Smooth muscle cell of the brain vasculature (primary cell): ENCODE measurements at places on chromosomes 5 and 9.

DNA sequence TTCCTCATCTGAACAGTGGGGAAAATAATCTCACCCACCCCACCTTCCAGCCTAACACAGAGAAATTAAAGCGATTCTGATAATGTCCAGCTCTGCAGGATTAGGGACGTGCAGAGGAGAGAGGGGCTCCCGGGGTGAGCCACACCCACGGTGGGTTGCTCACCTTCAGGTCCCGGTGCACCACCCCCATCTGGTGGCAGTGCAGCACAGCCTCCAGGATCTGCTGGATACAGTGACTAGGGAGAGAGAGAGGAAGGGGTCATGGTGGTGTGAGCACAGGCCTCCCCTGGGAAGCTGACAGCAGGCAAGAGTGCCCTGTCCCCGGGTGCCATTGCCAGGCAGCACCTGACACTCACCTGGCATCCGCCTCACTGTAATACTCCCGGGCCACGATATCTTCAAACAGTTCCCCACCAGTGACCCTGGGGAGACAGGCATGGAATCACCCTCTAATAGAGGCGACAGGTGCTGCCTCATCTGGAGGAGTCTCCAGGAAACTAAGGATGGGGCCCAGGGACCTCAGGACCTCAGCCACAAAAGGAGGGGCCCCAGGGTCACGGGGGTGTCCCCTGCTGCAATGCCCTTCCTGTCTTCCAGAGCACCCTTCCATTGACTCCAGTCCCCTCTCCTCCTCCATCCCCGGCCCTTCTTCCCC lies 33.0 kb downstream of the CAMK2A start:
- DNase-seq = no peak

- DNase-seq = no peak
Measured at GRCh38 chr5:17257705-17258273, 40.4 kb downstream of the BASP1 start.

GRCh38 chr5:115843444-115844130 lies 1.9 kb downstream of the AP3S1 start:
- DNase-seq = no peak

DNA sequence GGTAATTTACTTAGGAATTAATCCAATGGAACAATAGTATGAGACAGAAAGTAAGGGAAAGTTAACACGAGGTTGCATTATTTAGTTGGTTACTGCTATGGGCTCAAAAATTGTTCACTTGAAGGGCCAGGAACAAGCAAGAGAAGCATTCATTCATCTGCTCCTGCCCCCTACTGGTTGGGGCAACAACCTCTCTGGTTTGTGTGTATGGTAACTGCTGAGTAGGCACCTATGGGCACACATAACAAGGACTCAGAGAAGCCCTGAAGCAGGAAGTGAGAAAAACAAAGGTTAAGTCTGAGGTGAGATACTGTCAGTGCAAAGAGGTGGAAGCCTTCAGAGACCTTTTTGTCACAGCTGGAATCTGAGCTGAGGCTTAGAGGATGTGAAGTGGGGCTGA lies 34.4 kb upstream of the RANBP6 start:
- no peak for DNase-seq

- DNase-seq = no peak
Measured at GRCh38 chr9:119898316-119898715, 529.1 kb upstream of the BRINP1 start.

DNA sequence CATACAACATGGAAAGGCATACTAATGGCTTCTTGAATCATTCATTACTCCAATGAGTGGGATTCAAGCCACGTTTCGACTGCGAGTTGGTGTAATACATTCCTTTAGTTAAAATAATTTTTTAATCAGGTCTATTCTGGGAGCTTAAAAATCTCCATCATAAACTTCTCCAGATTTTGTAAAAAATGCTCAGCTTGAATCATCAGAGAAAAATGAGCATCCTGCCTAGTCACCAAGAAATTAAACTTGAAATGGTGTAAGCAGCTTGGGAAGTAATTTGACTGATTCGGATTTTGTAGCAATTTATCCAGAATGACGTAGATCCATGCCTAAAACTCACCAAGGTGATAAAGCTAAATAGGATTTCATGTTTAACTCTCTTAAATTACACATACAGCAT lies 165.7 kb downstream of the SLCO4C1 start:
- DNase-seq = no peak

DNA sequence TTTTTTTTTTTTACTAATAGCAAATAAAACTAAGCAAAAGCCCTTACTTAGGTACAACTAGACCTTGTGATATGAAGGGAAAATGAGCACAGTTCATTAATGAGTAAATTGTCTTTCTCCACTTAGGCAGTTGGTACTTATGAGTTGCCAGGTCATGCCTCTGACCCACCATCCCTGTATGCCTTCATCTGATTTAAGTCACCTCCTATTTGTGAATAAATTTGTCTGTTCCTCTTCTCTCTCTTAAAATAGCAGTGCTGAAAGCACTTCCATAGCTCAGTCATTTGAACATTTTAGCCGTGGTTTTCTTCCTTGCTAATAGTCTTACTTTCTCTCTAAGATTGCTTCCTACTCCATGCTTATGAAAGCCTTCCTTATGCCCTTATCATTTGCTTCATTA lies 61.4 kb downstream of the SLC44A1 start:
- no peak for DNase-seq
